ENCODE measurements at places on chromosomes 2 and 18.

GRCh38 chr2:222882484-222882928 is 21.7 kb downstream of the ACSL3 start:
- DNase-seq, result no peak

GRCh38 chr2:159728629-159729028 is 16.3 kb downstream of the MARCHF7 start:
- no peak for DNase-seq

DNA sequence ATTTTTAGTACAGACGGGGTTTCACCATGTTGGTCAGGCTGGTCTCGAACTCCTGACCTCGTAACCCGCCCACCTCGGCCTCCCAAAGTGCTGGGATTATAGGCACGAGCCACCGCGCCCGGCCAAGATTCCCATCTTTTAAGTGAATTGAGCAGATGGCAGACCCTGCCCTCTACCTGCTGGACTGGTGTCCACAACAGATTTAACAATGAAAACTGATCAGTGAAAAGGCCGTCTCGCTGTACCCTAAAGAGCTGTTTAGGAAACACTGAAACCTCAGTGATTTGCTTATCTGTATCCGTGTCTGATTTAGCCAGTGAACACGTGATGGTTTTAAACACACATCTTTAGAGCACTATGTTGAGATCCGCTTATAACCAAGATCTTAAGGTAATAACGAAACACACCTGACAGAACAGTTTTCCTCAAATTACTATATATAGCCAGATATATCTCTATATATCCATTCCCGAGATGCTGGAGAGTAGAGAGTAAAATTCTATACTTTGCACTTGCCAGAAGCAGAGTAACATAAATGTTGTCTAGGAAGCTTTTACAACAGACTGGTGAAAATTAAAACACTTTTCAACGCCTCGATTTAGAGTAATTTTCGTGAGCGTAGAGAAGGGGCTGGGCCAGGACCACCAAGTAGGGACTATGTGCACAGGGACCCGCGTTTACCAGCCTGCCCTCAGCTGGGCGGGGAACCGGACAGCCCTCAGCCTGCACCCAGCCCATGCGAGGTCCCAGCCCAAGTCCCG is 594 bp downstream of the FAM161A start:
- peak; percentile 58 for DNase-seq

DNA sequence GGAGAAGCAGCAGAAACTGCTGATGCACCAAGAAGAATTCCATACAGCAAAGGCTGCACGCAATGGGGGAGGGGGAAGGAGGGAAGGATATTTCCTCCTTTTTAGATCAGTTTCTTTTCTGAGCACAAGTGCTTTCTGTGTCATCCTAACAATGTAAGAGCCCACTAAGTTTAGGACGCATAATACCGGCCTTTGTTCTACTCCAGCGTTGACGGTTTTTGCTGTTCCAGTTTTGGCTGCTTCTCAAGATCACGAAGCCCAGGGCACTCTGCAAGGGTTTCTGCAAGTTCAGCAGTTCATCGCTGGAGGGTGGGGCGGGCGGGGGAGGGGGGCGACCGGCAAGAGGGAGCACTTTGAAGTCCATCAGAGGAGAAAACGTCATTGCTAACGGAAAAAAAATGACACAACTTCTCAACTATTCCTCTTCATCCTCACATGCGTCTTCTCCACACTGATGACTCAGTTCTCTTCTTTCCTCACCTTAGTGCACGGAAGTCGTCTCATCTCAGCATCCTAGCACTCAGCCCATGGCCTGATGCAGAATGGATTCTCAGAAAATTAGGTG is 8.7 kb downstream of the FAM178B start:
- no peak for DNase-seq

GRCh38 chr2:29401994-29402393 is 286.8 kb downstream of the CLIP4 start:
- DNase-seq, result no peak

All from SHP77 (cell line).